ENCODE measurements at places on chromosomes 11 and 22. TPM values are rescaled to one million over a fixed set of nuclear protein-coding genes. Genes with fewer than 3 reads are reported as not detected.

DNA sequence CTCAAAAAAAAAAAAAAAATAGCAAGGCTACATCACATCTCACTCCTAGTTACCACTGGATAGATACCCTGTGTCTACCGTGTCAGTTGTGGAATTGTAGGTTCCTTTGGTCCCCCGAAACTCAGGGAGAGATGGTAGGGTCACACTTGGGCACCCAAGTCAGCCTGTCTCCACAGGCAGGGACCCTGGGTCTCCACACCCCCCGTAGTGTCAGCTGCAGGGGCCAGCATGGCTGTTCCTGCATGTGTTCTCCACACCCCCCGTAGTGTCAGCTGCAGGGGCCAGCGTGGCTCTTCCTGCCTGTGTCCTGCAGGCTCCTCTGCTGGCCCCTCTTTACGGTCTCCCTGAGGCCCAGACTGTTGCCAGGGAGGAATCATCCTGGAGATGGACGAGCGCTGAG lies 282.1 kb downstream of the BRD1 start:
- no peak for DNase-seq

DNA sequence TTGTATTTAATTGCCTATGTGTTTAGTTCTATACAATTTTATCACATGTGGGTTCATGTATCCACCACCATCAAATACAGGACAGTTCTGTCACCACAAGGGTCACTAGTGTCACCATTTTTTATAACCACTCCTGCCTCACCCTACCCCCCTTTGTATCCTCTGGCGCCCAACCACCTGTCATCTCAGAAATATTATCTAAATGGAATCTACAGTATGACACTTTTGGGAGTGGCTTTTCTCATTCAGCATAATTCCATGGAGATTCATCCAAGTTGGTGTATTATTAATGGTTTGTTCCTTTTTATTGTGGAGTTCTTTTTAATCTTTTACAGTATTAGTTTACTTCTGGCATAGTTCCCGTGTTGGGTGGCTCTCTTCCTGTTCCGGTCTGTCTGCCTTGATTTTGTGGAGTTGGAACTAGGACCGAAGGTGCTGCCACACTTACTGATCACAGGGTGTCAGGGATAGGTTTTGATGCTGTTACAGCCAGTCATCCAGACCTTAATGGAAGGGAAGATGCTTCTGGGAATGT lies 58.5 kb downstream of the TNRC6B start:
- DNase-seq, result no peak

GRCh38 chr11:97072420-97072819 lies 682.6 kb downstream of the JRKL start:
- no peak for DNase-seq

- no peak for DNase-seq
Measured at GRCh38 chr22:36204001-36204631, 2.5 kb upstream of the APOL4 start.

GRCh38 chr11:60765355-60765754 lies 8.7 kb downstream of the MS4A15 start:
- no peak for DNase-seq

FGF4 gene
- not detected for total RNA-seq

- DNase-seq, result no peak
Measured at GRCh38 chr11:107961480-107961879, 33.2 kb downstream of the RAB39A start.

- DNase-seq, result no peak
Measured at GRCh38 chr22:32469799-32470212, 4.8 kb upstream of the FBXO7 start.

DNA sequence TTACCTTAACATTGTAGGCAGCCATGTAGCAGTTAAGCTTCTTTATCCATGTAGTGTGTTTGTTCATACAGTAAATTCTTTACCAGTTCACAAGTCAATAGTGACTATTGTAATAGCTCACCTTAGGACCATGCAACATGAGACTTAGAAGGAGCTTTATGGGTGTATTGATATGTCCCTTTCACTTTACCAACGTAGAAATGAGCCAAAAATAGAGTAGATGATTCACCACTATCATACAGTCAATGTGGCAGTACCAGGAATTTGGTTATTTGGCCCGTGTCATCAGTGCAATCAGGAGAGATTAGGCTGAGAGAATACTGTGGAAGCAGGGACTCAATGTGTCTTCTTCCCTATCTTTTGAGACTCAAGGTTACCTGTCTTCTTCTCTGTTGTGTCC lies 4.7 kb downstream of the ZDHHC13 start:
- no peak for DNase-seq

DNA sequence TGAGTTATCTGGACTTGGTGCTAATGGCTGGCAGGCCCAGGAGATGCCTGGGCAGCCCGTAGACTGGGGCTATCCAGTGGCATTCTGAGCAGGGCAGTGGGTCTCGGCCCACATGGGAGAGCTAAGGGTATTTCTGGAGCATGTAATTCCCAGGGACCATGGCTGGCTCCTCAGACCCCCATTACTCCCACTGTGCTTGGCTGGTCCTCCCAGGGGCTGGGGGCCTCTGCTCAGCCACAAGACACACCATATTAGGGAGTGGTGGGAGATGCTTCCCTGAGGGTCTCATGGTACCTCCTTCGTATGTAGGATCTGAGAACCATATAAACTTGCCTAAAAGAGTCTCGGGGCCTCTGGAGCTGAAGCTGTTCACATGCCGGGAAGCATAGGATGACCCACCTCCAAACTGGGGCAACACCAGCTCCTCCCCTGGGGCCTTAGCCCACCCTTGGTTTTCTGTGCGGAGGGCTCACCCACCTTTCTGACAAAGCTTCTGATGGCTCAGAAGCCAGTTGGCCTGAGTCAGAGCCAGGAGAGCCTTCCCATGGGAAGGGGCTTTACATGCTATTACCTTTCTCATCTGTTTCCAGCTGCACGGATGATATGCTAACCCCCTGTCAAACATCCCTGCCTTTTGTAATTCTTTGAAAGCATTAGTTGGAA lies 9.5 kb upstream of the FTH1 start:
- no peak for DNase-seq

CTTN gene
- 387 TPM for total RNA-seq

SMPD1 gene
- total RNA-seq, result 23.4 TPM

DNA sequence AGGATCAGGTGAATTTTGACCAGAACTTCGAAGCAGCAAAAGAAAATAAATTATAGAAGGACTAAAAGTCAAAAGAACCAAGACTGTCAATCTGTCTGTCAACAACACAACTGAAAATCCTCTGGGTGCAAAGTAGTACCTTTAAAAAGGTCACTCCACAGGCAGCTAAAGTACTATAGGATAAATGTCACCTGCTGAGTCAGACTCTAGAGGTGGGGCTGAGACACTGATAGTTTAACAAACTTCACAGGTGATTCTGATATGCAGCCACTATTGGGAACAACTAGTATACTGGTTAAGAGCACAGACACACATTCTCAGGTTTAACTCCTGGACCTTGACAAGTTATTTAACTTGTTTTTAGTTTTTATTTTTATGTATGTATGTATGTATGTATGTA lies 107.3 kb downstream of the FCHSD2 start:
- no peak for DNase-seq

- DNase-seq, result no peak
Measured at GRCh38 chr22:44573451-44573850, 75.4 kb upstream of the RTL6 start.
